ENCODE measurements at places on chromosomes 1 and 21. TPM values are rescaled to one million over a fixed set of nuclear protein-coding genes. Genes with fewer than 3 reads are reported as not detected.

Gene MROH9
- 0.27 TPM for total RNA-seq

Gene ZNF648
- not detected for total RNA-seq

Gene OLIG1
- not detected for total RNA-seq

Gene RGS5
- total RNA-seq = 6.4 TPM

Gene SLC5A9
- total RNA-seq = not detected

Gene PKNOX1
- total RNA-seq = 12.7 TPM

Gene CRTC2
- total RNA-seq = 6.6 TPM

Gene OTUD3
- 5.8 TPM for total RNA-seq

Gene DCST1
- not detected for total RNA-seq

Gene PTPN14
- 46.6 TPM for total RNA-seq

Gene BSND
- total RNA-seq = not detected

Gene ST6GALNAC5
- total RNA-seq = 0.09 TPM

Gene LIN9
- 11.4 TPM for total RNA-seq

Gene TLCD4
- total RNA-seq = 0.25 TPM

Gene ID3
- 51.8 TPM for total RNA-seq

Gene LRRC8C
- 6.0 TPM for total RNA-seq

Gene CD55
- 25.5 TPM for total RNA-seq

Gene ZNF670
- 2.0 TPM for total RNA-seq

Gene KLF17
- 1.1 TPM for total RNA-seq

Gene ADAMTS1
- 284 TPM for total RNA-seq

Gene KAZN
- total RNA-seq = 23.6 TPM

Gene ADORA3
- total RNA-seq = not detected

Gene SERBP1
- 420 TPM for total RNA-seq

Gene PBX1
- total RNA-seq = 95.6 TPM

Gene ILDR2
- total RNA-seq = 0.25 TPM

Gene MCOLN2
- total RNA-seq = 1.1 TPM

Gene GBP7
- total RNA-seq = not detected

Gene PLA2G4A
- 74.7 TPM for total RNA-seq

Gene INKA2
- 0.27 TPM for total RNA-seq

Gene ALG14
- 2.4 TPM for total RNA-seq

Gene PRAMEF9
- not detected for total RNA-seq

Gene RHEX
- not detected for total RNA-seq

Gene UBL4B
- not detected for total RNA-seq

Gene TSPEAR
- total RNA-seq = 0.08 TPM

Gene TEDDM1
- not detected for total RNA-seq

Gene OR2M3
- not detected for total RNA-seq

Gene OPTC
- total RNA-seq = not detected

Gene NTRK1
- 0.09 TPM for total RNA-seq

Gene TDRD5
- total RNA-seq = not detected

Gene RABGGTB
- 91.8 TPM for total RNA-seq

Gene PCP4L1
- not detected for total RNA-seq

Gene CEP350
- total RNA-seq = 57.9 TPM

Gene FBXO28
- total RNA-seq = 14.7 TPM

Gene KCNJ15
- not detected for total RNA-seq

Gene PLXNA2
- total RNA-seq = 8.0 TPM

Gene CA6
- total RNA-seq = not detected

Gene IL19
- total RNA-seq = not detected

Gene TRIM17
- total RNA-seq = 7.0 TPM

All from fibroblast of the aortic adventitia (primary cell).